ENCODE measurements at places on chromosomes 4 and X.

DNA sequence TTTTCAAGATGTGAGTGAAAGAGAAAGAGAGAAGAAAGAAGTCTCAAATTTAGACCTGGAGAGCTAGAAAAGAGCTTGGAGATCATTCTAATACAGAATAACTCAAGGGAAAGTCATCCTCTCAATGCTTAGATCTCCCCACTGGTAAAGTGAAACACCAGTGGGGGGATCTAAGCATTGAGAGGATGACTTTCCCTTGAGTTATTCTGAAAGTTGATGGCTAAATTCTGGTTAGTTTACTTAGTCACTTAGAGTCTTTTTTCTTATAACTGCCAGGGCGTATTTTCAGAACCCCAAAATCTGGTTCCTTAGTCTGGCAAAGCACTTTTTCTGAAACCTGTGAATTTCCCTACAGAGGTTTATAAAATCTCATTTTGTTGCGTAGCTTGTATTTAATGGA is 198.6 kb downstream of the ARHGAP24 start:
- DNase-seq = no peak

DNA sequence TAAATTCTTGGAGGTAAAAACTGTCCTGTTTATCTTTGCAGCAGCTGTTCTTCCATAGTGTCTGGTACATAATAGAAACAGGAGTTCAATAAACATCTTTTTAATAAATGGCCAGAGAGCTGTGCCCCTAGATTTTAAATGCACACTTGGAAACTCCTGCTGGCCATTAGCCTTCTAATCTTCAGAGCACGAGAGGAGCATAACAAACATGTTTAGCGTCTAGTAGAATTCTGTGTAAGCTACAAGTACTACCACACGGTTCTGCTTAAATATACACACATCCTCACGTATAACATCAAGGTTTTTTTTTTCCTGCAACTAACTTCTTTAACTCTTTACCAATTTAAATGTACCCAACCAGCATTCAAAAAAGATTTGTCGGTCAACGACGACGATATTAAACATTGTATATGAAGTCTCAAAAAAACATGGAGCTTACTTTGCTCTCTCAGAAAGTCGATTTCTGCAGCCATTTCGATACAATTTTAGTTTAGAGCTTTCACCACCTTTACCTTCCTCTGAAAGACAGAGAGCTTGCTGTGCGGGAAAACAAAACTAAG is 628 bp downstream of the SCLT1 start:
- no peak for DNase-seq

GRCh38 chr4:27442146-27442545 is 581.5 kb downstream of the STIM2 start:
- DNase-seq = no peak

DNA sequence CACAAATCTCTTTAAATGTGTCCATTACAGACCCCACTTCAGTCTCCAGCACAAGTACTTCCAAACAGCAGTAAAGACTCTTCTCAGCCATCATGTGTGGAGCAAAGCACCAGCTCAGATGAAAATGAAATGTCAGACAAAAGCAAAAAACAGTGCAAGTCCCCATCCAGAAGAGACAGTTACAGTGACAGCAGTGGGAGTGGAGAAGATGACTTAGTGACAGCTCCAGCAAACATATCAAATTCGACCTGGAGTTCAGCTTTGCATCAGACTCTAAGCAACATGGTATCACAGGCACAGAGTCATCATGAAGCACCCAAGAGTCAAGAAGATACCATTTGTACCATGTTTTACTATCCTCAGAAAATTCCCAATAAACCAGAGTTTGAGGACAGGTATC is 78.0 kb downstream of the SLC10A6 start:
- no peak for DNase-seq

GRCh38 chrX:1466971-1467561 is 14.4 kb upstream of the ASMTL start:
- DNase-seq = no peak

- DNase-seq = no peak
These were observed 332.4 kb downstream of the ARHGAP24 start for GRCh38 chr4:85807247-85807950.

- DNase-seq = no peak
These were observed 91.5 kb downstream of the GEMIN8 start for GRCh38 chrX:13938051-13938828.

Measured in NT2/D1 (cell line).